ENCODE measurements at places on chromosomes 11 and 22. TPM values are rescaled to one million over a fixed set of nuclear protein-coding genes. Genes with fewer than 3 reads are reported as not detected.

DNA sequence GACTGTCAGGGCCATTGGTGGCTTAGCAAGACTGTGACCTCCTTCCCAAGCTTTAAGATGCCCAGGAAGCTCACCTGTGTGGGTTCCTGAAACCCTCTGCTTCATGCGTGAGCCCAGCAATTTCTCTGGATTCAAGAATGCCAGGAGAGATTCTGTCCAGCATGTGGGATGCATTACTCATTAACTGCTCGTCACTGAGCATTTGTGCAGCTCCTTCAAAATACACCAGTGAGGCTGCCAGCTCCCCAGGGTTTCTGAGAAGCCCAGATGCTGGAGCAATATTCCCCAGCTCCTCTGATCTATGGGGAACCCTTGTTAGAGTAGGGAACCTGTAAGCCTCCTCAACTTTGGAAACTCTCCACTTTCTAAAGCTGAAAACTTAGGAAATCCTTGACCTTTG is 126.5 kb downstream of the CHST1 start:
- DNase-seq: no peak

DNA sequence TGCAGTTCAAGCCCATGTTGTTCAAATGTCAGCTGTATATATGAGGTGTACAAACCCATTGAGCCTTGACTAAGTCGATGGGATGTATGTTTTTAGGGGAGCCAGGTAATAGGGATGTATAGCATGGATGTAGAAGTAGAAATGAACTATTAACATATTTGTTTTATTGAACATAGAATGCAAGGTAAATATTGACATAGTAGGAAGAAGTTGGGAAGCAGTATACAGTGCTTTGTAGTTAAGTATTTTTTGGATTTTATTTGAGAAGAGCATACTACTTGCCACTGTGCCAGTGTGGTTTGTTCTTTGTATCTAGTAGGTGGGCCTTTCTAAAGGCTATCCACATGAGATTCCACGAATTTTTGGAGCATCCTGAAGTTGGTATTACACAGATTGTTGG is 20.8 kb upstream of the NAT10 start:
- DNase-seq: no peak

DNA sequence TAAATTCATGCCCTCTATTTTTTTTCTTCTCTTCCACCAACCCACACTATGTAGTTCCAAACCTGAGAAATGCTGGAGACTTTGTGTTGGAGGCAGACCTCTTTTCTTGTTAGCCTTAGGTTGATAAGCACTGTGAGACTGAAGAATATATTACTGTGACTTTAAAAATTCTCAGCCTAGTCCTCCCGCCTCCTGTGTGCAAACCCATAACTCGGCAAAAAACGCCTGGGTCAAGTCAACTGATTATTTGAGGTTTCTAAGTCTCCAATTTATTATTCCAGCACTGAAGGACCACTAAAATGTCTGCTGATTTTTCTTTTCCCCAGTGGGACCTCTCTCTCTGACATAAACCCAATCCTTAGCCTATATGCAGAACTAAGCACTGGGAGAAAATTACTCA is 1946.0 kb upstream of the RAG2 start:
- DNase-seq: no peak

DNA sequence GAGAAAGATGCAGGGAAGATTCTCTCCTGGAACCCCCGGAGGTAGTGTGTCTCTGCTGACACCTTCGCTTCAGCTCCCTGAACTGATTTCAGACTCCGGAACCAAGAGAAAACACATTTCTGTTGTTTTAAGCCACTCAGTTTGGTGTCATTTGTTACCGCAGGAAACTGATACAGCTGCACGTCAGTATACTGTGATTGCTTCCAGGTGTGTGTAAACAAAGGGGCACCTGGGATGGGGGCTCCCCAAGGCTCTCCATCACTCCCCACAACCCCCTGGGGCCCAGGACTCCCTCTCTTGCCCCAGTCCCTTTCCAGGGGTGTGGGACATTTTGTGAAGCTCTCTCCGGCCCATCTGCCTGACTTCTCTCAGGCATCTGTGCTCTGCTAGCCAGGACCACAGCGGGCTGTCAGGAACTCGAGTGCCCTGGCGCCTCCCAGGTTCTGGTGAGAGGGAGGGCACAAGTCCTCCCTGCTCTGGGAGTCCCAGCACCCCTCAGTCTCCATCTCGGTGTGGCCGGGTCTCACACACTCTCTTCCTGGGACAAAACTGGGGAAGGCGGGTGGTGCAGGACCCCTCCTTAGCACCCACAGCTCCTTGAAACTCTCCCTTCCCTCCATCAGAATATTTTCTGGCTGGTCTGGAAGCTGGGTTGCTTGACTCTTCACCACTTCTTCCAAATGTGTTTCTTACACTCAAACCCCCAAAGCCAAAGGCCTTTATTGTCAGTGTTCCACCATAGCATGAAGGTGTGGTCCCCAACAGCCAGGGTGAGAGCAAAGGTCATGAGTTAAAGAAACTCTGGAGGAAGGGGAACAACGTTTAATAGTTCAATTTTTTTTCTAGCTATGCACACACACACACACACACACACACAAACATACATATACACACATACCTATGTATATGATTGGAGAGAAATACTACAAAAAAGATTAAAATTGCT is 35.0 kb upstream of the TSKU start:
- no peak for DNase-seq

DNA sequence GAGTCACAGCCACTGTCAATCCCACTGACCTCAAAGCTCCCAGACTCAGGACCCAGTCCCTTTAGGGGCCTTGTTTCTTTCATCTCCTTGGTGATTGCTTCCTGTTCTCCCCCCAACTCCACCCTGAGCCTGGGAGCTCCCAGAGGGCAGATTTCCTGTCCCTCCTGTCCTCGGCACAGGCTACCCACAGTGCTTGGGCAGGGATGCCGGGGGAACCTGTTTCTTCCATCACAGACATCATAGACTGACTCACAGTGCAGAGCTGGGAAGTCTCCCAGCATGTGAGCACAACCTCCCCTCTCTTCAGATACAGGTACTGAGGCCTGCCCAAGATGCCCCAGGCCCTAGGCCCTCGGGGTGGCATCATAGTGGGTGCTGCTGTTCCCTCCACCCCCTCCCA is 16.6 kb downstream of the TRIM29 start:
- DNase-seq: no peak

- no peak for DNase-seq
Observed at GRCh38 chr22:45612451-45612901, 59.2 kb upstream of the ATXN10 start.

Gene LARGE2
- 1.1 TPM for total RNA-seq

Gene CRYBB3
- not detected for total RNA-seq

Data from activated naive CD4-positive, alpha-beta T cell treated with anti-CD3 and anti-CD28 coated beads, Interleukin-2, amount 50 U/mL, for 72 hours (primary cell).